T-helper 17 cell (primary cell): ENCODE measurements at places on chromosomes 2 and 18.

GRCh38 chr2:20561637-20562454 is 89.1 kb downstream of the HS1BP3 start:
- peaks cover 3% of the 10 kb centered on the region for H3K36me3 ChIP-seq
- no peak overlapping the region for H3K4me3 ChIP-seq
- DNase-seq: no peak
- H3K27me3 ChIP-seq: peaks cover 49% of the 10 kb centered on the region

DNA sequence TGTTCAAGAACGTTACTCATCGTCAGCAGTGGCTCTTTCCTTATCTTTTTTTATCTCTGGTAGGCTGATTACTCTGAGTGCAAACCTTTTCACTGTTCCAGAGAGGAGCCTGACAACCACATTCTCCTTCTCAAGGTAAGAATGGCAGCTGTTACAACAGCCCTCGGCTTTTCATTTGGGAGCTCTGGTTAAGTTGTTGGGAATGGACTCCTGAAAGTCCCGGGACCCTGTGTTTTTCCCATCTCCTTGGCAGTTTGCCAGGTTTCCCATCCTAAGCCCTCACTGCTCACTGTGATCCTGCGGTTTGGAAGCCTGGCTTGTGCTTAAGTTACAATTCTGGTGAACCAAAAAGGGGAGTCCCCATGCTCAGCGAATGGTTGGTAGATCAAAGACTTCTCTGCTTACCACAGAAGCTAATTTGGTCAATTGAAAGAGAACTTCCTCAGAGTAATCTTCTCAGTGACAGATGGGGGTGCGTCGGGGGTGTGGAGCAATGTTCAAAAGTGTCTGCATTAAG is 122.3 kb downstream of the LYPD6B start:
- DNase-seq: peak; percentile 11
- peaks cover 12% of the 10 kb centered on the region for H3K4me1 ChIP-seq
- peaks cover 22% of the 10 kb centered on the region for H3K27me3 ChIP-seq

DNA sequence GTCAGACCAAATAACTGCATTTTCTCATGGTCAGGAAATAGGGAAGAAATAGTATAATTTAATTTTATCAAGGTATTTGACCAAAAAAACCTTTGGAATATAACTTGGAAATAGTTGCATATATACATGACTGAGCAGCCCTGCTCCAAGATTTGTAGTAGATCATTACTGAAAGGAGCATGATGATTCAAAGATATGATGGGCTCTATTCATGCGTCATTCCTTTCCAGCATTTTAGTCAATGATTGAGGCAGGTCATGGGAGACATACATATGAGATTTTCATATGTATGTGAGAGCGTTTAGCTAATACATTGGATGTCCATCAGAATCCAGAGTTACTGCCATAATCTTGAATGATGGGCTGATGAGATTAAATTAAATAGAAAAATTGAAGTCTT is 74.5 kb downstream of the CAB39 start:
- H3K36me3 ChIP-seq: peaks cover 8% of the 10 kb centered on the region
- H3K4me1 ChIP-seq: peaks cover 23% of the 10 kb centered on the region
- DNase-seq: no peak
- H3K4me3 ChIP-seq: no peak overlapping the region
- no peaks in the 10 kb centered on the region for H3K27me3 ChIP-seq
- H3K27ac ChIP-seq: no peak overlapping the region

DNA sequence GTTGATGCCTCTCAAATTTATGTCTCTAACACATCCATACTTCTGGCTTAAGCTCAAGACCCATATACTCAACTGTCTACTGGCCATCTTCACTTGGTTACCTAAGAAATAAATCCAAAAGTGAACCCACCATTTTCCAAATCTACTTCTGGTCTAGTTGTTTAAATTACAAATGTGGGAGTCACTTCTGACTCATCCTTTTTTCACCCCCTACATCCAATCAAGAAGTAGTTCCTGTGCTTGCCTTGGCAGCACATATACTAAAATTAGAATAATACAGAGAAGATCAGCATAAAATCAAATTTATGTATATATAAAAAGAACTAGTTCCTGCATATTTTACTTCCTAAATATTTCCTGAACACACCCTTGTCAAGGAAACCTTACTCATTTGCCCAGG is 53.6 kb downstream of the STRN start:
- H3K4me1 ChIP-seq: peaks cover 12% of the 10 kb centered on the region
- DNase-seq: no peak
- H3K27ac ChIP-seq: no peak overlapping the region
- peaks cover 4% of the 10 kb centered on the region for H3K36me3 ChIP-seq

GRCh38 chr18:76491776-76492668 is 3.0 kb downstream of the ZNF516 start:
- H3K27me3 ChIP-seq: peaks cover 17% of the 10 kb centered on the region
- H3K36me3 ChIP-seq: no peaks in the 10 kb centered on the region
- no peak for DNase-seq
- H3K27ac ChIP-seq: peak overlapping the region; percentile 89

DNA sequence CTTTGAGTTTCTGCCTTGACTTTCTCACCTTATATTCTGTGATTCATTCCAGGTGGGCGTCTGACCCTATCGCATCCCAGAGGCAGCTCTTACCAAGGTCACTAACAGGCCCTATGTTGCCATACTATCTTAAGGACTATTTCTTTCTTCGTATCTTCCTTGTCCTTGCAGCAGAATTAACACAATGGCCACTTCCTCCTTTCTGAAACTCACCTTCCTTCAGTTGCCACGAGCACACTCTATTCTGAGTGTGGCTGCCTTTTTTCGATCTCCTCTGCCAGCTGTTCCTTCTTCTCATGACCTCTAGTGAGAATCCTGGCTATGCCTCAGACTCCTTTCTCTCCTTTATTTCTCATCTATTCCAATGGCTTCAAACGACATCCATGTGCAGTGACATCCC is 160.4 kb upstream of the CCDC195 start:
- H3K4me1 ChIP-seq: peaks cover 12% of the 10 kb centered on the region
- DNase-seq: no peak
- no peaks in the 10 kb centered on the region for H3K27me3 ChIP-seq
- peaks cover 21% of the 10 kb centered on the region for H3K36me3 ChIP-seq
- H3K4me3 ChIP-seq: no peak overlapping the region

DNA sequence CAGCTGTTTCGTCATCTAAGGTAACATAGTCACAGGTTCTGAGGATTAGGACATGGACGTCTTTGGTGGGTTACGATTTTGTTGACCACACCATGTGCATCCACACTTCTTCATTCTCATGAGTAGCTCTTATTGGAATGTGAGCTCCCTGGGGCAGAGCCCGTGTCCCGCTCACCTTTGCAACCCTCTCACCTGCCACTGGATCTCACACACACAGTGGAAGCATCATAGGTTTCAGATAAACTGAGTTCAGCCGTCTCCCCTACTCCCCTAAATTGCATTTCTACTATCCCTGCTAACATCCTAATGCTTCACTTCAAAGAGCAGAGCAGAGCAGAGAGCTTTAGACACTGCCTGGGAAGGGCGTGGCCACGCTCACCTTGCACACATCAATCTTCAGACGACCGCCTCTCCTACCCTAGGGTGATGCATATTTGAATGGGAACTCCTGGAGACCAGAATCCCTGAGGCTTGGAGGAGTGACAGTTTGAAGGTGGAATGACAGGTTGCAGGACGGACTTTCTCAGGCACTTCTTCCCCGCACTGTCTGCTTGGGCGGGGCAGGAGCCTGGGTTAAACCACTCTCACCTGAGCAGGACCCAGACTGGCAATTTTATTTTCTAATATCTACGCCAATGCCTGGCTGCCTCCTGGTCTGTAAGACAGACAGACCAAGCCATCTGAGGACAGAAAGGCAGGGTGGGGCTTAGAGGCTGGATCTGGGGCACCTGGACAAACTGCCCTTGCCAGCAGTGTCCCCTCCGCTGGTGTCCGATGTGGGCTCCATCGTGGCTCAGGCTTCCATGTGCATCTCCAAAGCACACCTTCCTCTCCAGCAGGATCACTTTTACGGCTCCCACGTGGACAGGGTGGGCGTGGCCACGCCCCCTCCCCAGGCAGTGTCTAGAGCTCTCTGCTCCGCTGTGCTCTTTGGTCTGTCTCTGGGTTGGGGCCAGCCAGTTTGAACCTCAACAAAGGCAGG is 229.5 kb upstream of the COPS8 start:
- no peaks in the 10 kb centered on the region for H3K4me1 ChIP-seq
- H3K36me3 ChIP-seq: no peaks in the 10 kb centered on the region
- H3K27ac ChIP-seq: no peak overlapping the region
- no peak for DNase-seq
- H3K27me3 ChIP-seq: peaks cover 24% of the 10 kb centered on the region

DNA sequence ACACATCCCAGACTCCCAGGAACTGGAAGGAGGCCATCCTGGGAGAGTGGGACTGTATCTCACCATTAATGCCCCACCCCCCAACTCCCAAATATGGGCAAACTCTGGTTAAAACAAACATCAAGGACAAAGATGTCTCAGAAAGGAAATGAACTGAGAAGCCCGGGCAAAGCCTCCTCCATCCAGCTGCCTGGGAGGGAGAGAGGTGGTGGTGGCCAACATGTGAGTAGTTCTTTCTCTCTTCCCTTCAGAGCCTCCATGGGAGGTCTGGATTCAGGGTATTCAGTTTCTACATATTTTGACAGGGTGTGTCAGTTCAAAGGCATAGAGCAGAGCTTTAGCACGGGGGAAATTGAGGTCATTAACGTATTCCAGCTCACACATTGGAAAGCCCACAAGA is 57.5 kb downstream of the CXCR4 start:
- H3K4me1 ChIP-seq: peaks cover 36% of the 10 kb centered on the region
- no peak overlapping the region for H3K27ac ChIP-seq
- H3K4me3 ChIP-seq: no peak overlapping the region
- DNase-seq: no peak
- H3K36me3 ChIP-seq: no peaks in the 10 kb centered on the region

DNA sequence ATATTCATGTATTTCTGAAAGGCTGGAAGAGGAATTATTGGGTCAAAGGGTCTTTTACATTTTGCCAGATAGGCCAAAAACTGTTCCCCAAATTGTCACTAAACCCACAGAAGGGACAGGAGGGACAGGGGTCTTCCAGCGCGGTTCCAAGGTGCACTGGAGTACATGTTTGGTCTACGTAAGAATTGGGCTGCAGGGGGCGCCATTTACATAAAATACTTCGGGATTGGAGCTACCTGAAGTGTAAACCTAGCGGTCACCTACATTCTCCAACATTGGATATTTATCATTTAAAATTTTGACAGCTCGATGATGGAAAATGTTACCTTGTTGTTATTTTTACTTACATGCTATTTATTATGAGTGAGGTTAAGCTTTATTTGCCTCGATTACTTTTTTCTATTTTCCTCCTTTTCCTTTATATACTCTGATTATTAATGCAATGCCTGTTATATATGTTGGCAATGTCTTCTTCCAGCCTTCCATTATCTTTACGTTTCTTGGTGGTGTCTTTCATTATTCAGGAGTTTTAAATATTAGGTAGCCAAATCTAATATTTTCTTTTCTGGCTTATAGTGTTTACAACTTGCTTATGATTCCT is 43.0 kb upstream of the RAB6C start:
- no peak overlapping the region for H3K27ac ChIP-seq
- DNase-seq: no peak
- H3K4me3 ChIP-seq: no peak overlapping the region
- peaks cover 3% of the 10 kb centered on the region for H3K4me1 ChIP-seq

GRCh38 chr18:49168281-49168985 is 217.7 kb upstream of the SMAD7 start:
- H3K4me3 ChIP-seq: peak overlapping the region; percentile 84
- H3K27ac ChIP-seq: peak overlapping the region; percentile 80
- H3K36me3 ChIP-seq: peaks cover 9% of the 10 kb centered on the region
- peaks cover 31% of the 10 kb centered on the region for H3K4me1 ChIP-seq

GRCh38 chr2:11656671-11657101 is 13.3 kb downstream of the NTSR2 start:
- H3K27me3 ChIP-seq: peaks cover 50% of the 10 kb centered on the region
- H3K4me1 ChIP-seq: no peaks in the 10 kb centered on the region
- no peak overlapping the region for H3K27ac ChIP-seq
- no peak overlapping the region for H3K4me3 ChIP-seq
- no peak for DNase-seq

GRCh38 chr2:69625078-69625795 is 18.3 kb downstream of the AAK1 start:
- H3K27me3 ChIP-seq: no peaks in the 10 kb centered on the region
- H3K4me1 ChIP-seq: peaks cover 24% of the 10 kb centered on the region

GRCh38 chr2:240869109-240869955 is 708 bp downstream of the AGXT start:
- no peak for DNase-seq
- H3K36me3 ChIP-seq: no peaks in the 10 kb centered on the region
- peaks cover 25% of the 10 kb centered on the region for H3K27me3 ChIP-seq
- no peak overlapping the region for H3K4me3 ChIP-seq
- no peaks in the 10 kb centered on the region for H3K4me1 ChIP-seq
- H3K27ac ChIP-seq: no peak overlapping the region

DNA sequence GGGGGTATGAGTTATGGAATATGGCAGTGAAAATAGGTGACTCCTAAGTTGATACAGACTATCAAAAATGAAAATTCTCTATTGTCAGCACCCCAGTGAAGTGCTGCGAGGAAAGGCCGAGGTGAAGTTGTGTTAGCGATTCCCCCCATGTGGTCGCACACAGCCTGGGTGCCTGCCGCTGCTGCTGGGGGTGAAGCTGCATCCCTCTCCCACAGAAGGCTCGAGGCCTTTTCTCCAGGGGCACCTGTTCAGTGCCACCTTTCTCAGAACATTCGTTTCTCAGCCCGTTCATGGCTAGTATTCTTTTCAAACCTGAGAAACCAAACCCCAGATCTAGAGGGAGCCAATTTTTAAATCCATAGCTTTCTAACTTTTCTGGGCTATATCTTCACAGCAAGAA is 23.8 kb downstream of the HK2 start:
- peaks cover 18% of the 10 kb centered on the region for H3K4me1 ChIP-seq
- H3K4me3 ChIP-seq: no peak overlapping the region
- no peak for DNase-seq
- peak overlapping the region; percentile 2 for H3K27ac ChIP-seq

GRCh38 chr2:162769066-162769465 is 69.5 kb downstream of the KCNH7 start:
- no peak overlapping the region for H3K27ac ChIP-seq
- no peaks in the 10 kb centered on the region for H3K36me3 ChIP-seq
- no peaks in the 10 kb centered on the region for H3K4me1 ChIP-seq

- no peaks in the 10 kb centered on the region for H3K36me3 ChIP-seq
- no peaks in the 10 kb centered on the region for H3K4me1 ChIP-seq
Observed at GRCh38 chr18:66550366-66550765, 53.5 kb downstream of the CDH19 start.
